Fibroblast of villous mesenchyme (primary cell): ENCODE measurements at places on chromosomes 3 and 15.

- DNase-seq, result no peak
These were observed 104.6 kb downstream of the ATP1B3 start for GRCh38 chr3:141981084-141981483.

DNA sequence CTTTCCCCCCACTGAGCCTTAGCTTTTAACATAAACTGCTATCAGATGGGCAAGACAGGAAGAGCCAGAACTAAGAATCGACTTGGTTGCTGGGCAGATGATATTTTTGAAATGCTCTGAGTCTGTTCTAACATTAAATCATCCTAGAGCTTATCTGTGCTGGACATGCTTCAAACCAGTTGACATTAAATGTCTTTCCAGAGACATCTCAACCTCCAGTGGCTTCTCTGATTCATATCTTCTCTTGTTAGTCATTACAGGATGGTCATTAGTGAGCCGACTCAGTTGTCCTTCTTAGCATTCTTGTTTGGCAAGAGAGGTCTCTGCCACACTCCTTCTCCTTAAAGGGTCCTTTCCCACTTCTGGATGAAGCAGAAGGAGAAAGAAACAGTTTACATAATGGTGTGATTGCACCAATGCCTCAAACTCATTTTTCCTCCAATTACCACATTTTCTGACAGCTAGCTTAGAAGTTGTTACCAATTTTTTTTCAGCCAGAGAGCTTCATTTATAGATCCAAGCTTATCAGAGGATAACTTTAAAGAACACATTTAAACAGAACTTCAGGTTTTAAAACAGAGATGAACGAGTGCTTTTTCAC is 21.7 kb upstream of the SYN2 start:
- no peak for DNase-seq

- DNase-seq, result peak; percentile 81
These were observed 186.9 kb downstream of the KLHL25 start for GRCh38 chr15:85607842-85608241.

DNA sequence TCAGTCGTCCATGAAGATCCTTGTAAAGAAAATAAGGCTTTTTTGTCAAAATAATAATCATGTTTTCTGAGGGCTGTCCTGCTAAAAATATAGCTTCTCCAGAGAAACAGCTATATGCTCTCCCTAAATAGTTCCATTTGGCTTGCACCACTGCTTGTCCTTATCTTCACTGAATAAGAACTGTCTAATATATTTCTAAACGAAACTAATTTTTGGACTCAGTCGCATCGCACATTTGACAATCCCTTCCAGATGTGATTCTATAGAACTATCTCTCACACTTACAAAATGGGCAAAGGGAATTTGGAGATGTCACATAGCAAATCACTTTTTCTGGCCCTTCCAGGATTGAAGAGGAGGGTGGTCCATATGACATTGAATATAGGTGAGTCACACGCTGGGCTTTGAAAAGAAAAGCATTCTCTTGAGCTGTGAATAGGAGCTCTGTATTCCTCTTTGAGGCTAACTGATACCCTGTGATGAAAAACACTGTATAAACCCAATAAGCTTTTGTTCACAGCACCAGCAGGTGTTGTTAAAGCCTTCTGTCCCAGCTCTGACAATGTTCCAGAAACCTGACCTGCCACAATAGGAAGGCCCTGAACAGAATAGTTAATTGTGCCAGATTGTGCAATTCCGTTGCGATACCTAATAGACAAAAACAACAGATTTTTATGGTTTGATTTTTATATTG is 1144.2 kb downstream of the ROBO2 start:
- no peak for DNase-seq
